ENCODE measurements at places on chromosomes 11 and 22.

DNA sequence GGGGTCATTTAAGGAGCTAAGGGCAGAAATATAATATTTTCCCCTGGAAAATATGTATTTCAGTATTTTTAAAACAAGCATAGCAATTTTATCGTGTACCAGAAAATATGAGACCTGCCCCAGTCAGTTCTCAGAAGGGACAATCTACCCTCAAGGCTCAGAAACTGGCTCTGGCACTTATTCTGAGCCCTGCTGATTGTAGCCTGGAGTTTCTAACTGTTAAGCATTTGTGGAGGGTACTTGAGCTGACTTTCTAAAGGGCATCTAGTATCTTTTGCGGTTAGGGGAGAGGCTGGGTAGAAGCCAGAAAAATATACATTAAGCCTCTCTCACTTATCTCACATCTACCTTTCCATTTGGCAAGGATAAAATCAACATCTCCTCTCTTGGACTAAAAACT lies 71.3 kb upstream of the FSHB start:
- DNase-seq = no peak

GRCh38 chr11:121448431-121448941 lies 3.6 kb upstream of the SORL1 start:
- no peak for DNase-seq

GRCh38 chr11:65316227-65317024 lies 1.8 kb downstream of the CDC42EP2 start:
- no peak for DNase-seq

DNA sequence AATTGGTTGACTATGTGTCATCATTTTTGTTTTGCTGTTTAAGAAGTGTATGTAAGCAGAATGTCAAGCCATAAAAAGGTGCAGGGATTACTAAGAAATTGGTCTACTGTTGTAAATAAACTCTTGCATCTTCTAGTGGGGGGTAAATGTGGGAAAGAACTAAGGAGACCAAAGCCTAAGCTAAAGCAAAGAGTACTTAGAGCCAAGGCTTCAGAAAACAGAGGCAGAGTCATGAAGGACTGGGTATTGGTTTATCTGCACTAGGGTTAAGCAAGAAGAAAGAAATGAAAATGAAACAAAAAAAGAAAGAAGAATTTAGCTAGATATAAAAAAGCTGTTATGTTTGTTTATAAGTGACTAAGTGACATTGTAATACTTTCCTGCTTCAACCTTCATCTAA lies 628.1 kb downstream of the METTL15 start:
- no peak for DNase-seq

DNA sequence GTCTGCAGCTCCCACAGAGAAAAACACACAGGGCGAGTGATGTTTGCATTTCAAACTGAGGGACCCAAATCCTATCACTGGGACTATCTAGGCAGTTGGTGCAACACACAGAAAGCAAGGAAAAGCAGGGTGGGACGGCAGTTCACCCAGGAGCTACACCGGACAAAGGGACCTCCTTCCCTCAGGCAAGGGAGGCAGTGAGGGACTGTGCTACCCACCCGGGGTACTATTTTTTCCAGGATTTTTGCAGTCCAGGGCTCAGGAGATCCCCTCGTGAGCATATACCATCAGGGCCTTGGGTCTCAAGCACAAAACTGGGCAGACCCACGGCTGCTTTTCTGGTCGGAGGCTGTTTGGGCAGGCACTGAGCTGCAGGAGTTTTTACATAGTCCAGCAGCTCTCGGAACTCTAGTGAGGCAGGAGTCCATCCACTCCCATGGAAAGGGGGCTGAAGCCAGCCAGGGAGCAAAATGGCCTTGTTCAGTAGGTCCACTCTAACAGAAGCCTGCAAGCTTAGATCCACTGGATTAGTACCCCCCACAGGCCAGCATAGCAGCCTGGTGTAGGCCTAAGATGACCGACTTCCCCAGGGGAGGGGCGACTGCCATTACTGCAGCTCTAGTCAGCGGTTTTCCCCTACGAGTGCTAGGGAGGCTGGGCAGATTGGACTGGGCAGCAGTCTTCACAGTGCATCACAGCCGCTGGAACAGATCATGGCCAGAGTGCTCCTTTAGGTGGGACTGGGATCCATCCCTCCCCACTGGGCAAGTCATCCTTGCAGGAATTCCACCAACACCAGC lies 28.2 kb downstream of the CARD18 start:
- no peak for DNase-seq

DNA sequence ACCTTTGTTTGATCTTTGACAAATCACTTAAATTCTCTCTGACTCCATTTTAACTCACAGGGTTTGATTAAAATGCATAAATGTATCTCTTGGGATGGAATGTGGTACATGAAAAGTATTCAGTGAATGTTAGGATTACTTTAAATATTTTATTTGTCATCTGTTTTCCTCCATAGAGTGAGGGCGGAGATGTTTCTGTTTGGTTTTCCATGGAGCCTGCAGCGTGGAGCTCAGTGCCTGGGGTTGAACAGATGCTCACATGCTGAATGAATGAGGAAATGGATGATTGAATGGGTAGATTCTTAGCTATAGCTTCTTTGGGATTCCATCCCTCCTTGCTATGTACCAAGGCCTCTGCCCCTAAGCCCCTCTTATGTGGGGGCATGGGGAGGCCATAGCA lies 10.0 kb downstream of the TSPAN18 start:
- DNase-seq = no peak

- DNase-seq = no peak
These were observed 198.3 kb downstream of the NAV2 start for GRCh38 chr11:19910931-19911330.

GRCh38 chr11:57399972-57400578 lies 9.6 kb upstream of the PRG2 start:
- DNase-seq = no peak

DNA sequence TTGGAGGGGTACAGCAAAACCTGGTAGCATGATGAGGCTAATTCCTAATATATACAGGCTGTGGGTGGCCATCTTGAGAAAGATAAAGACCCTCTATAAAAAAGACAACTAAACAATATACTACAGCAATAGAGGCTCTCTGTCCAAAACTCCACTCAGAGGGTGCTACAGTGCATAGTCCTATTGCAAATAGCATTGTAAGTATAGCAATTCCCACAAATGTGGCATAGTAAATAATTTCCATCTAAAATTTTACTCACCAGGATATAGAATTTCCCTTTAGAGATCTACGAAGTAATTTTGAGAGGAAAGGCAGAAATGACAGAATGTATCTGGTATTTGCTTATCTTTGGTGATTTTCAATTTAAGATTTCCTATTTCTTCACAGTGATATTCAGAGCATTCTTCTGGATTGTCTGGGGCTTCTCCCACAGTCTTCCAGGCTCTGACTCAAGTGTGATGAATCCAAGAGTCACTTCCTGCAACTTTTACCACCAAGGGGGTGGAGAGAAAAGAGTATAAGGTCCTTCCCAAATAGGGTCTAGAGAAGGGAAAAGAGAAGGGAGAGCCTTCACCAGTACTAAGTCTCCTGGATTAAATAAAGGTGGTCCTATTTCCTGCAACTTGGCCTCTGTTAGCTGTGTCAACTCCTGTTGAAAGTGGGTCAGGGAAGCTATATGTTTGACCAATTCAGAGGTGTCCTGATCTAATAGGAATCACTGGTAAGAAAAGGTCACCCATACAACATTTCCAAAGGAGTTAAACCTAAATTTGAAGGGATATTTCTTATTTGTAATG lies 1054.7 kb upstream of the CNTN5 start:
- DNase-seq = no peak

DNA sequence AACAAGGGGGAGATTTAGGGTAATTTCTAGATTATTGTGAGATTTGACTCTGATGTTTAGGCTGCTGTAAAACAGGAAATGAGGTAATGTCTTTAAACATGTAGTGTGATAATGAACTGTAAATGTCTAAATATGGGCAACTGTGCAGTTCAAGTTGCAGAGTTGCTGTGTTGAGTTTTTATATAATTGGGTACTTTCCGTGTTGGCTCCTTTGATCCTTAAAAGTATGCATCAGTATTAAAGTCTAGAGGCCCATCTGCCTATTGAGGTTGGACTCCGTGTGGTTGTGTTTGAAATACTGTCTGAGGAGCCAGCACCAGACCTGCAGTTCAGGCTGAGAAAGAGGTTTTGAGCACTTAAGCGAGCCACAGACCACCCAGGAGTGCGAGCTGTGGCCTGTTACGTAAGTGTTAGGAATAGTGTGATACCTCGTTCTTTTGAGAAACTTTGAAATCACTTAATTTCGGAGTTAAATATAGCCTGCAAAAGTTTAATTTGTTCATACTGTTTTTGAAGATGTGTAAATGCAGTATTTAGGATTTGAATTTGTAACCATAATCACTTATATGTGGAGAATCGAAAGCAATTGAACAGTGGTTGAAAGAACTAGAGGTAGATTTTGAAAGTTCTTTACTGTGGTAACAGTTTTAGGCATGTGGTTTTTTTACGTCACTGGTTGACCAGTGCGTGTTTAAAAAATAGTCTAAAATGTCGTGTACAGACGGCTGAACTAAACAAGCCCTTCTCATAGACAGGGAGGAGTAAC lies 9.0 kb downstream of the FAM118A start:
- DNase-seq = no peak

DNA sequence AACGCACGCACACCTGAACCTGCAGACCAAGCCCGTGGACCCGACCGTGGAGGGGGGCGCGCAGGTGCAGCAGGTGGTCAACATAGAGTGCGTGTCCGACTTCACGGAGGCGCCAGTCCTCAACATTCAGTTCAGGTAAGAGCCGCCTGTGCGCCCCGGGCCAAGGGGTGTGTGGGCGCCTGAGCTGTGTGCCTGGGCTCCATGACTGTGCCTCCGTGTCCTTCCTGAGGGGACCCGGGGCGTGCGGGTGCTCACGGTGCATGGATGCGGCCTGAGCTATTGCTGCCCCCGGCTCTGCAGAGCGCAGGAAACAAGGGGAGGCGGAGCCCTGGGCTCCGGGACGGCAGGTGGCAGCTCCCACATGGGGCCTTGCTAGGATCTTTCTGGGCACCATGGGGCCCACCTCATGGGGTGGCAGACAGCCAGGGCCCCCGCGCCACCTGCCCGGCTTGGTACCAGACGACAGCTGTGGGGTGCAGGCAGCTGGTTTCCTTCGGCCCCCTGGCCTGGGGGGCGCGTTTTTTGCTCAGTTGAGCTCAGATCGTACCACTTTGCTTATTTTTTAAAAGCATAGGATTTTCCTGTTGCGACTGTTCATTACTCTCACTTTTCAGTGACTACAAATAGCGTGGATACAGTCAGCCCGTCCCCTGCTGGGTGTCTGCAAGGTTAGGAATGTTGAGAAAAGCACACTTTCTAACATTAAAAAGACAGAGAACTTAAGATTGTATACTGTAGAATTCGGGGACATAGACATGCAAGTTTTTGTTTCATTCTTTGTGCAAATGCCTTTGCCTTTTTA lies 28.3 kb downstream of the MUC6 start:
- DNase-seq = no peak

- no peak for DNase-seq
These were observed 75.8 kb downstream of the CCDC34 start for GRCh38 chr11:27287205-27287604.

Measured in K562 (cell line).